NB4 (cell line): ENCODE measurements at places on chromosomes 16 and 17.

GRCh38 chr16:4393240-4393600 is 21.6 kb downstream of the VASN start:
- DNase-seq, result no peak

GRCh38 chr17:4477255-4477791 is 21.4 kb upstream of the SPNS2 start:
- no peak for DNase-seq

DNA sequence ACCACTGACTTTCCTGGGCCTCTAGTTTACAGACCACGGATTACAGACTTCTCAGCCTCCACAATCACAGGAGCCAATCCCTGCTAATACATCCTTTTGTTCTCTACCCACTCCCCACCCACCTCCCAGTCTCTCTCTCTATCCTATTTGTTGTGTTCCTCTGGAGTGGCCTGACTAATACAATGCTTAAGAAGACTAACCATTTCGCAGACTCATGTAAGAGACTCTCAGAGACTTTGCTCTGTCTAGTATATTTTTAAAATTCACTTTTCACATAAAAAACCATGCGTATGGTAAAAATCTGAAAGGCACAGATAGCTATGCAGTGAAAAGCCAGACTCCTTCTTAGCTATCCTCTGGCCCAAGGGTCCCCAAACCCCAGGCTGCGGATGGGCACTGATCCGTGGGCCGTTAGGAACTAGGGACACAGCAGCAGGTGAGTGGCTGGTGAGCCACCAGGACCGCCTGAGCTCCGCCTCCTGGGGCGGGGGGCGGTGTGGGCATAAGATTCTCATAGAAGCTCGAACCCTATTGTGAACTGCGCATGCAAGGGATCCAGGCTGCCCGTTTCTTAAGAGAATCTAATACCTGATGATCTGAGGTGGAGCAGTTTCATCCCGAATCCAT is 7.6 kb downstream of the PIK3R6 start:
- no peak for DNase-seq

DNA sequence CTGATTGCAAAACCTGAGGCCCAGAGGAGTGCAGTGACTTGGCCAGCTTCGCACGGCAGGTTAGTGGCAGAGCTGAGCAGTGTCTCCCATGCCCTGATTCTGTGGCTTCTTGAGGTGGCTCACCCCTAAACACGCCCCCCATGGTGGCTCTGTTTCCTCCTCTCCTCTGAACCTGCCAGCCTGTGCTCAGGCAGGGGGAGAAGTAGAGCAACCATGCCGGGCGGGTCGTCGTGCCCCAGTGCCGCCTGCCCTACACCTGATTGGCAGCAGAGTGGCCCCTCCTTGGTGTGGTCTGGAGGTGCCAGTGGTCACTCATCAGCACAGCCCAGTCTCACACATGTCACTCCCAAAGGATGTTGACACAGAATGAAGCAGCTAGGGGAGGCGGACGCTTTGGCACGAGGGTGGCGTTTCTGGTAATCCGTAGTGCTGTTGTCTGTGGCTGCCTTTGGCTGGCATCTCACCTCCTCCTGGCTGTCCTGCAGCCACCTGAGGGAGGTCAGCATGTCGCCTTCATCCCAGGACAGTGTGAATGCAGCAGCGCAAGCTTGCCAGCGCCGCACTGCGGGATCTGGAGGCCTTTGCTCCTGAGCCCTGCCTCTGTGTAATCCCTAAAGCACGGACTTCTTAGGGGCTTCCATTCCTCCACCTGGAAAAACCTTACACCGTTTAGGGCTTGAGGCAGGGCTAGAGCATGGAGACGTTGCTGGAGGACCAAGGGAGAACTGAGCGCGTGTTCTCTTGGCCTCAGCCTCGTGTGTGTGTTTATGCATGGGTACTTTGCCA is 294.7 kb downstream of the SEC14L1 start:
- DNase-seq, result no peak

- DNase-seq, result no peak
These were observed 189.9 kb downstream of the ZFHX3 start for GRCh38 chr16:72857834-72858664.
